ENCODE measurements at places on chromosomes 5 and 9. TPM values are rescaled to one million over a fixed set of nuclear protein-coding genes. Genes with fewer than 3 reads are reported as not detected.
A peak's percentile ranks its signal among the peaks of the same experiment; 100 is the strongest.

- H3K4me1 ChIP-seq: no peaks in the 10 kb centered on the region
- DNase-seq: no peak
- no peaks in the 10 kb centered on the region for H3K36me3 ChIP-seq
- peaks cover 9% of the 10 kb centered on the region for H3K27me3 ChIP-seq
- H3K4me3 ChIP-seq: no peak overlapping the region
Observed at GRCh38 chr9:101326035-101326434, 58.8 kb downstream of the BAAT start.

GRCh38 chr5:17788351-17788750 is 154.1 kb downstream of the TAF11L14 start:
- DNase-seq: no peak
- H3K27ac ChIP-seq: no peak overlapping the region
- no peak overlapping the region for H3K4me3 ChIP-seq
- H3K4me1 ChIP-seq: no peaks in the 10 kb centered on the region

DNA sequence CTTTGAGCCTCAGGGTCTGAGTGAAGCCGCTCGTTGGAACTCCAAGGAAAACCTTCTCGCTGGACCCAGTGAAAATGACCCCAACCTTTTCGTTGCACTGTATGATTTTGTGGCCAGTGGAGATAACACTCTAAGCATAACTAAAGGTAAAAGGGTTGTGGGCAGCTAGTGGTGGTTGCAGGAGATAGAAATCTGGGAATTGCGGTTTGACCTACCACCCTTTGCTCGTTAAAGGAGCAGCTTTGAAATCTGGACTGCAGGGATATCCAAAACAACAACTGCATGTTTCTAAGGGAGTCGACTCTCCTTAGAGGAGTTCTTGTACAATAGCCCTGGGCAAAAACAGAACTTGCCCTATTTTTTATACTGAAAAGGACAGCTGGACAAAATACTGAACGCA is 19.0 kb downstream of the ABL1 start:
- no peaks in the 10 kb centered on the region for H3K27me3 ChIP-seq
- DNase-seq: no peak
- no peak overlapping the region for H3K4me3 ChIP-seq
- H3K4me1 ChIP-seq: no peaks in the 10 kb centered on the region
- H3K36me3 ChIP-seq: no peaks in the 10 kb centered on the region
- H3K27ac ChIP-seq: no peak overlapping the region

DNA sequence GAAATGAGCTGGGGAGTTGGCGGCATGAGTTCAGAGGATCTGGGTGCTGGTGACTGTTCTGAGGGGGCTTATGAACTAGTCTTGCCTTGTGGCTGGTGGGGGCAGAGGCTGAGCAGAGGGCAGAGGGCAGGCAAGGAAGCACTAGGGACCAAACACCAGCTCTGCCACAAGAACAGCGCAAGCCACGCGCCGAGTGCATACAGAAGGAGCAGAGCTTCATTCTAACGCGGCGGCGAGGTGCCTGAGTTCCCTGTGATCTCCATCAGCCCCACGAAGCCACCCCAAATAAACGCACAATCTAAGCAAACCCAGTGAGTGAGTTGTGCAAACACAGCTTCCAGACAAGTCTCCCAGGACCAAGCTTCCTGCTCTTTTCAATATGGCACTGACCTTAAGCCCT is 110.6 kb upstream of the ALDH1B1 start:
- no peak overlapping the region for H3K4me3 ChIP-seq
- H3K36me3 ChIP-seq: no peaks in the 10 kb centered on the region
- DNase-seq: no peak
- H3K4me1 ChIP-seq: peaks cover 15% of the 10 kb centered on the region
- no peak overlapping the region for H3K27ac ChIP-seq

The SLC45A2 gene
- total RNA-seq: not detected

- DNase-seq: no peak
- H3K27me3 ChIP-seq: no peaks in the 10 kb centered on the region
- H3K36me3 ChIP-seq: no peaks in the 10 kb centered on the region
Observed at GRCh38 chr5:144468571-144468970, 297.9 kb downstream of the KCTD16 start.

- DNase-seq: no peak
- no peaks in the 10 kb centered on the region for H3K36me3 ChIP-seq
- H3K27ac ChIP-seq: no peak overlapping the region
Observed at GRCh38 chr5:153209016-153209415, 281.5 kb upstream of the GRIA1 start.

The TAS2R1 gene
- not detected for total RNA-seq

DNA sequence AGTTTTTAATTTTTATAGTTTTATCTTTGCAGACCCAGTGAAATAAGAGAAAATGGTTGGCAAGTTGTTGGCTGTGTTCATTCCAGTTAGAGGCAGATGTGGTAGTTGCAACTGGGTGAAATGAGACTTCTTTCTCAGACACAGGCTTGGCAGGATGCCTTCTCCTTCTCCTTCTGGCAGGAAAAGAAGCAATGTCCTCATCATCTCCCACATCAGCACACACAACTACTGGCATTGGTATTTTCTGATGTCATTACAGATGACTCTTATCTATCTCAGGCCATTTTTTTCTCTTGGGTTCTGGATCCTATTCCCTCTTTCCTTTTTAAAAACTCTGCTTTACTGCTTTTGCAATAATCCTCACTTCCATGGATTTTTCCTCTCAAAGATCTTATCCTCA is 103.3 kb upstream of the EDIL3 start:
- no peaks in the 10 kb centered on the region for H3K36me3 ChIP-seq
- DNase-seq: no peak
- H3K27me3 ChIP-seq: no peaks in the 10 kb centered on the region
- no peaks in the 10 kb centered on the region for H3K4me1 ChIP-seq
- H3K27ac ChIP-seq: no peak overlapping the region
- H3K4me3 ChIP-seq: no peak overlapping the region

DNA sequence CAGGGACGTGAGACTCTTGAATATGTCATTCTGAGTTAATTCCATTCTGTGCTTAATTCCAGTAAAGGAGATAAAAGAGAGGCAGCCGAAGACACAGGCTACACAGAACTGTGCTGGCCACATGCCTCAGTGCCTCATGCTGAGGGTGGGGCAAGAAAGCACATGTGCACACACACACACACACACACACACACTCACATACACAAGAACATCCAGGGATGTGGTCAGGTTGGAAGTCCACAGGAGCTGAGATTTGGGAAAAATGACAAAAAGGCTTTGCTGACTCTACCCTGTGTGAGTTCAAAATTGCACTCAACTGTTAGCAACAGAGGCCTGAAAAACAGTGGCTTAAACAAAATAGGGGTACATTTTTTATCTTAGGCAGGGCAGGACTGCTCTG is 40.5 kb downstream of the ALG2 start:
- DNase-seq: no peak
- peaks cover 31% of the 10 kb centered on the region for H3K4me1 ChIP-seq
- no peak overlapping the region for H3K4me3 ChIP-seq
- no peaks in the 10 kb centered on the region for H3K36me3 ChIP-seq
- H3K27me3 ChIP-seq: no peaks in the 10 kb centered on the region

DNA sequence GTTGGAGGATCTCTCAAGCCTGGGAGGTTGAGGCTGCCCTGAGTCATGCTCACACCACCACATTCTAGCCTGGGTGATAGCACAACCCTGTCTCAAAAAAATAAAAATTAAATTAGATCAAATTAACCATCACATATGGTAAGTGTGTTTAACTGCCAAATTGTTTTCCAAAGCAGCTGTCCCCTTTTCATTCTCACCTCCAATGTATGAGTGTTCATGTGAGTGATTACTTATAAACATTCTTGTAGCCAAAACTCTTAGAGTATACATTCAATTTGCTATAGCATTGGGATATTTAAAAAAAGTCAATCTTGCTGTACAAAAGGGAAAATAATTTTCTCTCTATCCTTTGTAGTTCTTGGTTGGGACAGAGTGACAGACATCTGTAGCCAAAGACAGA is 53.4 kb upstream of the SNAPC3 start:
- H3K4me1 ChIP-seq: no peaks in the 10 kb centered on the region
- H3K4me3 ChIP-seq: no peak overlapping the region
- no peak for DNase-seq
- H3K27ac ChIP-seq: no peak overlapping the region
- H3K27me3 ChIP-seq: no peaks in the 10 kb centered on the region

- no peak for DNase-seq
- no peak overlapping the region for H3K27ac ChIP-seq
- no peak overlapping the region for H3K4me3 ChIP-seq
Observed at GRCh38 chr5:125410537-125411070, 664.2 kb upstream of the ZNF608 start.

- H3K27ac ChIP-seq: no peak overlapping the region
- no peaks in the 10 kb centered on the region for H3K36me3 ChIP-seq
- H3K4me1 ChIP-seq: no peaks in the 10 kb centered on the region
Observed at GRCh38 chr5:59333416-59333815, 560.1 kb downstream of the PDE4D start.

The TLE4 gene
- 11.2 TPM for total RNA-seq

- no peak for DNase-seq
- no peaks in the 10 kb centered on the region for H3K4me1 ChIP-seq
- H3K36me3 ChIP-seq: no peaks in the 10 kb centered on the region
- H3K27me3 ChIP-seq: peaks cover 17% of the 10 kb centered on the region
- no peak overlapping the region for H3K4me3 ChIP-seq
- H3K27ac ChIP-seq: no peak overlapping the region
Observed at GRCh38 chr5:53355931-53356330, 124.5 kb upstream of the FST start.

DNA sequence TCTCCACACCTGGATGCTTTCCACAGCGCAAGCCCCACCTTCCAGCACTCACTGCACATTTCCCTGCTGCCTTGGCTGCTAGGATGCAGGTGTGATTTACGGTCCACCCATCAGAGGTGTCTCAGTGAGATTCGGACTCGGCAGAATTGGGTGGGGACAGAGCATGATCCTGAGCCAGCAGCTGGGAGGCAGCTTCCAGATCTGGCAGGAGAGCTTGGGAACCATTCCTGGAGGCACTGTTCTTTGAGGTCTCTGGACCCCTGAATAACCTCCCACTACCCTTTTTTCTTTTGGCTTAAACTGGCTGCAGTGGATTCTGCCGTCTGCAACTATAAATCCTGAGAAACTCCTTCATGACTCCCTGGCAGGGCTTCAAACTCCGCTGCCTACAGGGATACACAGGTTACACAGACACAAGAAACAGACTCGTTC is 99.6 kb upstream of the PHYKPL start:
- no peaks in the 10 kb centered on the region for H3K27me3 ChIP-seq
- no peak overlapping the region for H3K27ac ChIP-seq

- H3K27ac ChIP-seq: no peak overlapping the region
- DNase-seq: no peak
- H3K4me1 ChIP-seq: peaks cover 22% of the 10 kb centered on the region
- no peak overlapping the region for H3K4me3 ChIP-seq
- no peaks in the 10 kb centered on the region for H3K36me3 ChIP-seq
Observed at GRCh38 chr9:126611193-126611591, 2.5 kb upstream of the LMX1B start.

DNA sequence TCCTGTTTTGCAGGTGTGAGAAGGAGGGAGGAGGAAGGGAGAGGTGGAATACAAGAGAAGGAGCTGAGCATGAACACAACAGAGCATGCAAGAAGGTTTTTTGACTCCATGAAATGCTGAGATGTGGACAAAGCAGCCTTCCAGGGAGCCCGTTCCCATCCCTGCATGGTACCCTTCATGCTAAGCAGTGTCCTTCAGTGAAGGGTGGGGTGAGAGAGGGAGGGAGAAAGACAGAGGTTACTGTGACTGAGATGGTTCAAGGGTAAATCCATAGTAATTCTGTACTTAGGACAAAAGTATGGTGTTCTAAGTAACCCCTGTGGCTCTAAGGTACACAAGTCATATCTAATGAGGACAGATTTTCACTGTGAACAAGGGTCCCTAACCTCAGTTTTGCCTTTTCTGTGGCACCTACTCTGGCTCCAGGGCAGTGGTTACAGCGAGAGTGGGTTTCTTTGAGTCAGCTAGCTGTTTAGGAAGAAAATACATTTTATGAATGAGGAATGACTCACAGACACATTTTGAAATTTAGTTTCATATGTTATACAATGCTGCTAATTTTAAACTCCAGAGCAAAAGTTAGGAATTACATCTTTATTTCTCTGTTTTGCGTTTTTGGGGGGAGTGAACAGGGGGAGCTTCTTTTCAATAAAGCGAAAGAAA is 184.9 kb upstream of the SLC12A2 start:
- H3K27ac ChIP-seq: no peak overlapping the region
- H3K4me1 ChIP-seq: peaks cover 2% of the 10 kb centered on the region
- no peaks in the 10 kb centered on the region for H3K27me3 ChIP-seq
- peak; percentile 29 for DNase-seq
- H3K36me3 ChIP-seq: no peaks in the 10 kb centered on the region

DNA sequence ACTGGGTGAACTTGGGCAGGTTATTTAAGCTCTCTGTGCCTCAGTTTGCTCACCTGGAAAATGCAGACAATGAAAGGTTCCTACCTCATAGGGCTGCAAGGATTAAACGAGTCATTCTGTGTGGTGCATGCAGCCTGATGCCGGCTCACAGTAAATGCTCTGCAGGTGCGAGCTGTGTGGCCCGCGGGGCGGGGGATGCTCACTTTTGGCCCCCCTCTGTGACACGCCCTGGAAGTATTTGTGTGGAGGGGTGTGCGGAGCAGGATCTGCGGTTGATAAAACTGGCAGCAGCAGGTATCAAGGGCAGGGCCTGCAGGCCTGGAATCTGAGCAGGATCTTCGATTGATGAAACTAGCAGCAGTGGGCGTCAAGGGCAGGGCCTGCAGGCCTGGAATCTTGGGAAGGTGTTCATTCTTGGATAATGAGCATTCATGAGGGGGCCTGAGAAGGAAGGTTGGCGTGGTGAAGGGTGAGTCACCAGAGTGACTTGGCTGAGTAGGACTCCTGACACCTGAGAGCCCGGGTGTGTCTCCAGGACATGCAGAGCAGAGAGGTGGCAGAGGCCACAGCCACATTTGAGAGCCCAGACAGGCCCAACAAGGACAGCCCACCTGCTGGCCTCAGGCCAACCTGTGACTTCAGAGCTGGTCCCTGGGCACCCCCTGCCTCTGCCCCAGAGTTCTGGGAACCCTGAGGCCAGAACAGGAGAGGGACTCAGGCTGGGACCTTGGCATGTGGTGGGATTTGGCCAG is 11.9 kb downstream of the UNC5A start:
- H3K36me3 ChIP-seq: no peaks in the 10 kb centered on the region
- H3K4me3 ChIP-seq: no peak overlapping the region
- H3K4me1 ChIP-seq: peaks cover 7% of the 10 kb centered on the region

DNA sequence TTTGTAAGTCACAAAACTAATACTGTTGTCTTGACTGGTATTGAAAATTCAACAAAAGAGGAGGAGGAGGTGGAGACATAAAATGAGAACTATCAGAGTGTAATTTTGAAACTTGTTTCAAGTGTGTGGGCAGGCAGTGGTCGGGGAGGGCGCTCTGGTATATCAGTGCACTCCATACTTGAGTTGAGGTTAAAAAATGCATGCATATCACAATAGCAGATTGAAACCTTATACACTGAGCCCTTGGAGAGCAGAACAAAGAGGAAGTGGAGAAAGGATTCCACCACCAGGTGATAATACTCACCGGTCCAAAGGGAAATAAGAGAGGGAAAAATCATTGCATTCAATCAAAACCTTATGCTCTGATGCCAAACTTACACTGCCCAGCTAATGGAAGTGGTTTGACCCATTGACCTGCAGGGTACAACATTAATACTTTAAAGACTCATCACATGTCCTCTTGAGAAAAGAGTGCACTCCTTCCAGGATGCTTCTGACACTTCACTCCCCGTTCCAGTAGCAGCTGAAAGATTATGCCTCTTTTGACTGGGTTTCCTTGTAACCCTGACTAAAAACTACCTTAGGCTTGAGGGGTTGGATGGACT is 79.5 kb upstream of the FAM169A start:
- no peak overlapping the region for H3K4me3 ChIP-seq
- H3K27ac ChIP-seq: no peak overlapping the region
